Anterior cingulate cortex (tissue), 58 donors: ENCODE measurements at places on chromosomes 4 and X.
A peak's percentile ranks its signal among the peaks of the same experiment; 100 is the strongest.

DNA sequence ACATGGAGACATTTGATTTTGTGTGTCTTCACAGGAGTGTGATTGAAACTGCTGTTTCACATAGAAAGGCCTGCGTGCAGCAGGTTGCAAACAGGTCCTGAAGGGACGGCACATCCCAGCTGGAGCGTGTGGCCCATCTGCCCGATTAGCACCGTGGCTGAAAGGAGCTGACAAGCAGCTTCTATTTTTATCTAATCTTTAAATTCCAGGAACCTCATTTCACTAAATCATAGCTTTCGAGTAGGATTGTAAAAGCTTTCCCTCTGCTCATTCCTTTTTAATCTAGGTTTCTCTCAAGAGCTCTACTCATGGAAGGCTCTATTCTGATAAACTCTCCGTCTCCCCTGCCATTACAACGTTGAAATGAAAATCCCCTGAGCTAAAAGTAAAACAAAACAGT lies 106.8 kb downstream of the FSTL5 start:
- DNase-seq: no peak

DNA sequence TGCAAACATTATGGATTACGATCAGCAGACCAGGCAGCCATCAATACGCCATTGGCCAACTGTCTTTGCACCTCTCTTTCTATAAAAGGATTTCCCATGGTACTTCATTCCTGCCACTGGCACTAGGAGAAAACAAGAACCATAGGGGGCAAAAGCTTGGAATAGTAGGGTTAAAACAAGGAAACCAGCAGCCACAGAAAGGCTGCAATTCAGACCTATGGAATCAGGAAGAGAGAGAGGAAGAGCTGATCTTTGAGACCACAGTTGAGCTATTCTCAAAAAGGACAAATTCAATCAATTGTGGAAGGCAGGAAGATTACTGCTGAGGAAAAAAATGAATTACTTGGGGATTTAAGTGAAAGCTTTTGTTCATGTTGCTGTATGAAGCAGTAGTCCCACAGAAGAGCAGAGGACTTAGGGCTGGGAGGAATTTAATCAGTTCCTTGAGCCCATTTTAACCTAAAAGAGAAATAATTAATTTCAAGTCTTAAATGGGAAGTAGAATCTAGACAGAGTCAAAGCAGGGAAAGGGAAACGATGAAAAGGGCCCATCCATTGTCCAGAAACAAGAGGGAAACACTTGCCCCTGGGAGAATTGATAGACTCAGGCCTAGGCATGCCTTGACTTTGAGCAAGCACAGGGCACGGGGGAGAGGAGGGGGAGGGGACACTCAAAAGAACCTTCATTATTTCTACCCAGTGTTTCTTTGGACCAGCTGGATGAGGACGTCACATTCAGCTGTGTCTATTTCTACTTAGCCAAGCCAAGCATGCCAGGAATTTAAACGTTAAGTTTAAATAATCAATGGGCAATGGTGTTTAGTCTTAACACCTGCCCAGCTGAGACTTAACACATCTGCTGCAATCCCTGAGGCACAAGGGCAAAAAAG lies 50.7 kb downstream of the SCD5 start:
- DNase-seq: no peak

- DNase-seq: no peak
Measured at GRCh38 chr4:149293046-149293649, 522.5 kb downstream of the IQCM start.

- DNase-seq: no peak
Measured at GRCh38 chr4:112075129-112075753, 70.0 kb upstream of the FAM241A start.

- peak; percentile 55 for DNase-seq
Measured at GRCh38 chr4:37452952-37453280, 208.4 kb downstream of the NWD2 start.

DNA sequence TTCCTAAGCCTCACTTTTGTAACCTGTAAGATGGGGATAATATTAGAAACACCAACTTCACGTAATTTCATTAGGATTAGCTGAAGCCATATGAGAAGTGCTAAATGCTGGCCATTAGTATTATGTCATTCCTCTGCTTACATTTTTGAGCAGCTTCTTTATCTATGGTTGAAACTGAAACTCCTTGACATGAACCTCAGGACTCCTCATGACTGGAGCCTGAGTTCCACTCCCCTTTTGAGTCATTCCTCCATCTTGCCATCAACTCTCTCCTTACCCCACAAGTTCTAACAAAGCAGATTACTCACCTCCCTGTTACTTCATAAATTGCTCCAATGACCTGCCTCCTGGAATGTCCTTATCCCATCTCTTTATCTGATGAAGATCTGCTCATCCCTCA lies 123.2 kb upstream of the KCNIP4 start:
- DNase-seq: no peak
